ENCODE measurements at places on chromosomes 7 and 10. TPM values are rescaled to one million over a fixed set of nuclear protein-coding genes. Genes with fewer than 3 reads are reported as not detected.

Gene GRID2IP
- total RNA-seq = 1.9 TPM

Gene OR2A7
- 0.63 TPM for total RNA-seq

Gene FBXO24
- total RNA-seq = 74.5 TPM

Gene RSPH10B
- total RNA-seq = 19.0 TPM

Gene EPHA1
- 8.5 TPM for total RNA-seq

Gene NPFFR1
- total RNA-seq = 2.8 TPM

Gene ANXA8
- 2.5 TPM for total RNA-seq

Gene GJC3
- total RNA-seq = 0.71 TPM

DNA sequence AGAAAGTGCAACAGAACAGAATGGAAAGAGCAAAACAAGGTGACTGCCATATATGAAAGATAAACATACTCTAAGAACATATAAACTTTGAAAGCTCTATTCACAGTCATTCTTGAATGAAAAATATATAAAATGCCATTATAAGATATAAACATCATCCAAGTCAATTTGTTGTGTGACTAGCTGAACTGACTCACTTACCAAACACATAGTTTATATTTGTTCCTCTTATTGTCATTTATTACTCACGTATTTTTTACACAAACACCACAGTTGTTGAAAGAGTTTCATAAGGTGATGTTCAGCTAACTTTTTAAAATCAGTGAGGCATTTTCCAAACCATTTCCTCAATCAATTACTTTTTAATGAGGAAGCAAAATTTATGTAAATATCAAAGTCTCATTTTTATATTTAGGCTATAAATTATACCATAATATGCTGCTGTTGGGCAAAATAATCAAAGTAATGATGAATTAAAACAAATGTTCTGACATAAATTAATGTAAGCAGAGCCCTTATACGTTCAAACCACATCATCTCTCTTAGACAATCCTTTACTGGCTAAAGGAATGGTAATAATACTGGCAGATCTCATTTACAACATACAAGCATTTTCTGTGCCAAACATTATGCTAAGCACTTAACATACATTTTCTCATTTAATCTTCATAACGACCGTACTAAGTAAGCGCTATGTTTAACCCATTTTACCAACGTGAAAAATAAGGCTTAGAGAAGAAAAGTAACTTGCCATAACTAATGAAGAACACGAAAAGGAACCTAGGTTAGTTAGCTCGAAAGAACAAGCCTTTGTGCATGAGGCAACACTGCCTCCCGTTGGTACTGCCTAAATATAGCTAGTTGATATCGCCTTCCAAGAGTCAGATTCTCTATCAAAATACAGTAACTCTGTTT is 7.3 kb downstream of the LRRN3 start:
- peak; percentile 72 for DNase-seq

DNA sequence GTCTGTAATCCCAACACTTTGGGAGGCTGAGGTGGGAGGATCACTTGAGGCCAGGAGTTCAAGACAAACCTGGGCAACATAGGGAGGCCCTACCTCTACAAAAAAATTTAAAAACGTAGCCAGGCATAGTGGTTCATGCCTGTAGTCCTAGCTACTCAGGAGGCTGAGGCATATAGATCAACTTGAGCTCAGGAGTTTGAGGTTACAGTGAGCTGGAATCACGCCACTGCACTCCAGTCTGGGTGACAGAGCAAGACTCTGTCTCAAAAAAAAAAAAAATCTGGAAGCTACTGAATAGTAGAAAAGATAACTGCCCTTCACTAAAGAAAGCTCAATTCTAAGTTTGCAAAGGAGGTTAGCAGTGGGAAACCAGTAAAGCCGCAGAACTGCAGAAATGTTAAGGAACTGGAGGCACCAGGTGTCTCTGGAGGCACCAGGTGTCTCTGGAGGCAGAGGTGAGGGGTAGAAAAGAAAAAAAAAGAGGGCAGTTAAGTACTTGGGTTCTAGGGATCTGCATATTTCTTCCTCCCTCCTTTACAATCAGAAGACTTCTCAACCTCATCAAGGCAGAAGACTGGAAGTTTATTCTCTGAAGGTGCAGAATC is 56.5 kb downstream of the RNLS start:
- DNase-seq = no peak

DNA sequence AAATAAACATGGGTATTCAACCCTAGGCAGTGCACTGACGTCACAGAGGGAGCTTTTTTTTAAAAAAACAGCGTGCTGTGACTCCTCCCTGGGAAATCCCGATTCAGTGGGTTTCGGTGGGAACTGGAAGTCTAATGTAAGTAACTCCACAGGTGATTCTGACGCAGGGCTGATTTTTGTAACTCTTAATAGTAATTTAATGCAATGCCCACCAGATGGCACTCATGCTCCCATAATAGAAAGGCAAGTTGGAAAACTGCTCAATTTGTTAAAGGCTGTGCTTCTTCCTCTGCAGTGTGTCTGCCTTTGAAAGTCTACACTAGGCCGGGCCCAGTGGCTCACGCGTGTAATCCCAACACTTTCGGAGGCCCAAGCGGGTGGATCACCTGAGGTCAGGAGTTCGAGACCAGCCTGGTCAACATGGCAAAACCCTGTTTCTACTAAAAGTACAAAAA is 10.9 kb upstream of the RSU1 start:
- peak; percentile 57 for DNase-seq

DNA sequence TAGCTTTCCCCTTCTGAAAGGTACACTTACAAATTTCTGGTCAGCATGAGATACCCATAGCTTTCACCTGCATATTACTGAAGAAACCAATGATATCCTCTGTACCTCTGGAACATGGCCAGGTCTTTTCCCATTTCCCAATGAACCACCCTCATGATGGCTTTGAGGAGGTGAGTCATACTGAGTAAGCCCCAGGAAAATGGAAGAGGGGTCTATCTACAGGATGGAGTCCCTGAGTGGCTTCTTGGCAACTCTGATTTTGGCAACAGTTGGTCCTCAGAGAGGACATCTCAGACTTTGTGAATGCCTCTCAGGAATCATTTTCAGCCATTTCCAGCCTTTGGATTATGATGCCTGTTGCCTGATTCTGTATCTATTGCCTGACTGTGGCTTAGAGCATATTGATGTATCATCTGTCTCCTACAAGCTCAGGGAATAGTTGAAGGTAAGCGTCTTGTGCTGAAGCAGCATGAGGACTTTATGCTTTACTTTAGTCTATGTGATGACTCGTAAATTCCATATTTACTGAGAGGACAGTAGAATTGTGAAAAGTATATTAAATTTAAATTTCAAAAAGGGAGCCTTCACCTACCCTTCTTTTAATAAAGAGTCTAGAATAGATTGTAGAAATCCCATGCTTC is 84.7 kb upstream of the DKK1 start:
- DNase-seq = no peak

GRCh38 chr7:77800158-77800557 is 1.6 kb downstream of the PHTF2 start:
- DNase-seq = no peak

DNA sequence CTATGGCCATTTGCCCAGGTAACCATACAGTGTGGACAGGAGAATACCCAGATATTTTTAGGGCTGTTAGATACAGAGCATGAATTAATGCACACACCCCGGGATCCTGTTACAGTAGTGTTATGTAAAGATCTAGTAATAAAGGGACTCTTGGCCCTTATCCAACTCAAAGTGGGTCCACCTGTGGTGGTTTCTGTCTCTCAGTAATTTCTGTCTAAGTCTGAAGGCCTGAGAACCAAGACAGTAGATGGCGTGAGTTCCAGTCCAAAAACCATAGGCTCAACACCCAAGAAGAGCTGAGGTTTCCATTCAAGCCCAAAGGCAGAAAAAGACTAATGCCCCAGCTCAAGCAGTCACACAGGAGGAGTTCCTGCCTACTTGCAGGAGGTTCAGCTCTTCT is 277.7 kb downstream of the ZEB1 start:
- no peak for DNase-seq

- no peak for DNase-seq
These were observed 299.9 kb upstream of the PITRM1 start for GRCh38 chr10:3472287-3473051.

DNA sequence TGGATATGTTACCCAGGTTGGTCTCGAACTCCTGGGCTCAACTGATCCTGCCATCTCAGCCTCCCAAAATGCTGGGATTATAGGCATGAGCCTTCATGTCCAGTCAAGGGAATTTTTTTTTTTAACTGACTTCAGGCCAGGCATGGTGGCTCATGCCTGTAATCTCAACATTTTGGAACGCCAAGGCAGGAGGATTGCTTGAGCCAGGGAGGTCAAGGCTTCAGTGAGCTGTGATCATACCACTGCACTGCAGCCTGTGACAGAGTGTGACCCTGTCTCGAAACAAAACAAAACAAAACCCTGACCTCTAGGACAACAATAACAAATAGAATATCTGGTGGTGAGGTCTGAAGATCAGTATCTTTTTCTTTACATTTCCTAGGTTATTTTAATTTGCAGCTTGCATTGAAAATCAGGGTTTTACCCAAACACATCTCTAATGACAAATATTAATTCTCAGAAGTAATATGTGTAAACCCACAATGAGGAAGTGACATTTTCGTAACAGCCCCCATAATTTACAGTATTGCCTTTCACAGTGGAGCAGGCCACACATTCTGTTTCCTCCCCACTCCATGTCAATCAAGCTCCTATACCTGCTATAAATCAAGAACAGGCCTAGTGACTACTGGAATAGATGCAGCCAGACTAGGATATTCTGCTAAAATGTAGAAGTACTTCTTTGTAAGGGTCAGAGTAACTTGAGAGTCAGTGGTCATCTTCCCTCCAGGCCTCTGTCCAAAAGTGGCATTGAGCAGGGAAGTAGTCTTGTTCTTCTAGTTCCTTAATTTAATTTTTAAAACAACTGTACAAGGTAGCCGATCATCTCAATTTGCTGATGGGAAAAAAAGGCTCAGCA is 43.3 kb upstream of the ECHDC3 start:
- DNase-seq = no peak

DNA sequence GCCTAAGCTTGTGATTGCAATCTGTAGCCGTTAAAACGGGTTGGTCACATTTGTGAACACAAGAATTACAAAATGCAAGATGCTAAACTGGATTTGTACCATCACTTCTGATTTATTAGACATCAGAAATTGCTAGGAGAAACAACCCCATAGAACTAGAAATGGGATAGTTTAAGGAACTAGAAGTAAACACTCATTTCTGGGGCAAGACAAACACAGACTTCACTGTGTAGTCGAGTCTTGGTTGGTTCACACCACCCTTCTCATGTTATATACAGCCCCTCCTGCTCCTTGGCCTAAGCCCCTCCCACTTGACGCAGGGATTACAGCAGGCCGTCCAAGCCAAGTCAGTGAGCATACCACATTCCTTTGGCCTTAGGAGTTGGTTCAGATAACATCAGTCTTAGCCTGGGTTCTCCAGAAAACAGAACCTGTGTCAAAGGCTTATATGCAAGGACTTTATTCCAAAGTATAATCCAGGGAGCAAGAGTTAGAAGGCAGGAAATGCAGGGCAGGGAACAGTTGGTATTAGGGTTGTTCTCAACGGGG is 2.0 kb upstream of the NRAP start:
- DNase-seq = no peak

GRCh38 chr10:15168291-15168785 is at the start of gene NMT2:
Gene NMT2 (minus strand): TSS chr10:15168693. CDS start chr10:15168612, 81 bp downstream.
- DNase-seq = no peak

- DNase-seq = no peak
These were observed 44.0 kb downstream of the BICC1 start for GRCh38 chr10:58556516-58557165.

DNA sequence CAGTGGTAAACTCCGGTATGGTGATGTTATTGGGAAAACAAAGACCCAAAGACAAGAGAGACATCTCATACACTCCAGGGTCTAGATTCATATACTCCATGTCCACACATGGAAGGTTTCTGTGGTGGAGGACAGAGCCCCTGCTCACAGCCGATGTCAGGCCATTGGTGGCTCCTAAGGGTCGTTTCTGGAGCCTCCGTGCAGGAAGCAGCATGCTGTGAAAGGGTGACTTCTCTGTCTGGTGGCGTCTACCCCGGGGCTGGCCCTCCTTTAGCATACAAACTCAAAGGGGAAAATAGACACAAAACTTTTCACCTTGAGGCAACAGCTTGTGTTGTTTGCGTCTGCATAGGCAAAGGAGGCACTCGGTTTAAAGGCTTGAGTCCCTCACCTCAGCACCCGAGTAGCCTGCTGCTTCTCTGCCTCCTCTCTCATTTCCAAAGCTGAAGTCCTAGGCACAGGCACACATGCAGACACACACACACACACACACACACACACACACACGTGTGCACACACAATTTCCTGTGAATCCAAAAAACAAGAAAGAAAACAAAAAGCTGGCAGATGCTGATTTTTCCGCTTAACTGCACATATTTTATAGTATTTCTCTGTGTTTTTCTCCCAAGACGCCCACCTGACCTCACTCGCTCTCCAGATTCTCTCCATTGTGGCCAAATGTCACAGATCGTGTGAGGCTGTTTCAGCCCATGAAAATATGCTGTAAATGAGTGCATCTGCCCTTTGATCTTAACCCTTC is 601.4 kb upstream of the MGMT start:
- no peak for DNase-seq

DNA sequence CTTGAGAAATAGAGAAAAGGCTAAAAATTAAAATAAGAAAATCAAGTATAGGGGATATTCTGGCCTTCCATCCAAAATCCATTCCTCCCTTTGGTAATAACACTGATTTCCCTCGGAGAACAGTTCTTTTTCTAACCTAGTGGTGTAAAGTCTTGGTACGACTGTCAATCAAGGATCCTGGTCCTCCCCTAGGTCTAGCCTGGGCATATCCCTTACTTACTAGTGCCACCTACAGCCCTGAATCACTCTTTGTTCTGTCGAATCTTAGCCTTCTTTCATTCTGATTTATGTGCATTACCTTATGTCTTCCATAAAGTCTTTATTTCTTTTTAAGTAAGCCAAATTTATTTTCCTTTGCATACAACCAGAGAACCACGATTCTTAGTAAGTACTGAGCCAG is 298.7 kb upstream of the LRRTM3 start:
- peak; percentile 25 for DNase-seq

GRCh38 chr10:132540456-132540855 is 2.9 kb downstream of the INPP5A start:
- peak; percentile 64 for DNase-seq

DNA sequence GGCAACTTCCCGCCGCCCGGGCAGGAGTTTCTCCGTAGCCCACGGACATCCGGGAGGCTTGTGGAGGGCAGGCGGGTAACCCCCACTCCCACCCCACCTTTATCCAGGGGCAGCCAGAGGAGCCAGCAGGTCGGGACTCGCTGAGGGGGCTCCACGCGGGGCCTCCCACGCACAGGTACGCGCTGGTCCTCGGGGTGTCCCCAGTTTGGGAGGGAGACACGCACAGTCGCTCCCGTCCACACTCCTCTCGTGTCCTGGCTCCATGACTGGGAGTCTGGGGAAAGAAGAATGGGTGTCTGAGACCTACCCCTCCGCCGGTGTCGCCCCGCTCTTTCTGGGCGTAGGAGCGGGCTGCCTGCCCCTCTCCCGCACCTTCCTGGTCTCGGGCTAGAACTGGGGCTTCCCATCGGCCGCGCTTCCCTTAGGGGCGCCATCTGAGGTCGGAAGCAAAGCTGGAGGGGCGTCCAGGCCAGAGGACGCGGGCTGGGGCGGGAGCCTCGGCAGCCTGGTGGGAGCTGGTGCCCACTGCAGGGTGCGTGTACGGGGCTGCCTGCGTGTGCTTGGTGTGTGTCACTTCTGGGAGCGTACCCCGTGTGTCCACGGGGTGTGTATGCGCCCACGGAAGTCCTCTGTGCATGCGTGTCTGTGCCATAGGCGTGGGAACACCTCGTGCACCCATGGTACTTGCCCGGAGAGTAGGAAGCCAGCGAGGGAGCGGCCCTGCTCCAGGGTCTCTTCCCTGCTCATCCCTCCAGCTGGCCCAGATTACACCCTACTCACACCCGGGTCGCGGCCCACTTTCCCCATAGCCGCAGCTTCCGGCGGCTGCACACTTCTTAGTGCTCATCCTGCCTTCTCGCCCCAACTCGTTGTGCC is 73.0 kb upstream of the LEP start:
- no peak for DNase-seq
